ENCODE measurements at places on chromosomes 5 and 9. TPM values are rescaled to one million over a fixed set of nuclear protein-coding genes. Genes with fewer than 3 reads are reported as not detected.

IL7R gene
- total RNA-seq: 41.7 TPM

SLC6A19 gene
- total RNA-seq: not detected

ZNF474 gene
- total RNA-seq: 0.11 TPM

FBXW2 gene
- total RNA-seq: 61.9 TPM

RABEPK gene
- total RNA-seq: 34.4 TPM

GRCh38 chr5:42547141-42547540 is 123.9 kb downstream of the GHR start:
- no peak overlapping the region for H3K27ac ChIP-seq
- no peaks in the 10 kb centered on the region for H3K4me1 ChIP-seq
- no peaks in the 10 kb centered on the region for H3K27me3 ChIP-seq
- no peak for DNase-seq
- no peak overlapping the region for H3K4me3 ChIP-seq
- no peaks in the 10 kb centered on the region for H3K36me3 ChIP-seq

- H3K27ac ChIP-seq: no peak overlapping the region
- no peak overlapping the region for H3K4me3 ChIP-seq
- DNase-seq: no peak
- H3K4me1 ChIP-seq: no peaks in the 10 kb centered on the region
- H3K36me3 ChIP-seq: peaks cover 23% of the 10 kb centered on the region
Observed at GRCh38 chr5:128349044-128349858, 188.8 kb downstream of the FBN2 start.

DNA sequence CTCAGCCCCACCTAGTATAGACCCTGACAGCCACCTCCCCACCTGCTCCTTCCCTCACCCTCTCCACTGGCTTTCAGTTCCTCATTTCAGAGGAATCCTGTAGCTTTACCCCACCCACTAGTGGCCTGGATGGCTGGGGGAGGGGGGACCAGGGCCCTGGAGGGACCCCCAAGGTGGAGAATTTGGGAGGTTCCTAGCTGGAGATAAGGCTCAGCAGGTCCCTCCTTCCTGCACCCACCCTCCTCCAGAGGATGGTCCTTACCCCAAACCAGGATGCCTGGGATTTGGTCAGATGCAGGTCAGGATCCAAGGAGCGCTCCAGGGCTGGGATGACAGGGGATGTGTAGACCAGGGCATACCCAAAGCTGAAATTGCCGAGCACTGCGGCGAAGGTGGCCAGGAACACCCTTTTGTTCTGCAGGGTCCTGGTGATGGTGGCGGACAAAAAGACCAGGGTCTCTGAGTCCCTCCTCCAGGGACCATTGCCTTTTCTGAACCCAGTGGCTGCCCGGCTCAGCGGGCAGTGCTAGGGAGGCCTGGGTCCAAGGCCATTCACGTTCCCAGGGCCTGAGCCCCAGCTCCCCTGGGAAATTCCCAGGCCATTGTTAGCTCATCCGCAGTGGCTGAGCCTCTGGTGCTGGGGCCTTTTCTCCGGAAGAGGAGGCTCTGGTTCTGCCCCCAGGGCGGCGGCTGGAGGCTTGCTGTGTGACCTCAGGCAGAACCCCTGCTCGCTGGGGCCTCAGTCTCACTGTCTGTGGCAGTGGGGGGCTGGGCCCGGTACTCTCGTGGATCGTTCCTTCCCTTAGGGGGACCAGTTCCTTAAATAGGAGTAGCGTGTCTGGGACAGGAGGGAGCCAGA is 678 bp downstream of the SLC2A6 start:
- H3K4me1 ChIP-seq: no peaks in the 10 kb centered on the region
- peak; percentile 6 for DNase-seq
- peak overlapping the region; percentile 80 for H3K4me3 ChIP-seq

- H3K4me1 ChIP-seq: peaks cover 8% of the 10 kb centered on the region
- H3K4me3 ChIP-seq: no peak overlapping the region
- no peak for DNase-seq
- no peaks in the 10 kb centered on the region for H3K36me3 ChIP-seq
- no peaks in the 10 kb centered on the region for H3K27me3 ChIP-seq
- no peak overlapping the region for H3K27ac ChIP-seq
Observed at GRCh38 chr9:127642082-127642740, 30.1 kb downstream of the STXBP1 start.

GRCh38 chr5:78544561-78545201 is 103.9 kb downstream of the LHFPL2 start:
- H3K4me3 ChIP-seq: peak overlapping the region; percentile 10
- H3K27me3 ChIP-seq: no peaks in the 10 kb centered on the region
- peak overlapping the region; percentile 66 for H3K27ac ChIP-seq
- no peaks in the 10 kb centered on the region for H3K36me3 ChIP-seq
- H3K4me1 ChIP-seq: peaks cover 53% of the 10 kb centered on the region

GRCh38 chr5:5373351-5373989 is 49.0 kb upstream of the ICE1 start:
- DNase-seq: no peak
- peaks cover 4% of the 10 kb centered on the region for H3K27me3 ChIP-seq
- peaks cover 5% of the 10 kb centered on the region for H3K36me3 ChIP-seq

DNA sequence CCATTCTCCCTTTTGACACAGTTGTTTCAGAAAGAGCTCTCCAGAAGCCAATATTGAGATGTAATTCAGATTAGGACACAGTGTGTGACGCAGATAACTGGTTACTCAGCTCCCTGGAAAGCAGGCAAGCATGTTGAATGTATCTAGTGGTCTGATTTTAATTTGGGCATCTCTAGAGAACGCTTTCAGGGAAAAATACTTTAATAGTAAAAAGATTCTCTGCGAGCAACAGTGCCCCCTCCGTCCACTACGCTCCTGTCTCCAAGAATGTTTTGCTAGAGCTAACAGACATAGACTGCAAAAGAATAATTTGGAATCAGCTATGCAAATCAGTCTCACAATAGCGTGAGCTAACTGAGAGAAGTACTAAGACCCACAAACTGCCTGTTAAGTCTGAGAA is 23.3 kb downstream of the CFAP90 start:
- no peak for DNase-seq
- no peaks in the 10 kb centered on the region for H3K36me3 ChIP-seq
- H3K27ac ChIP-seq: no peak overlapping the region
- no peaks in the 10 kb centered on the region for H3K4me1 ChIP-seq
- H3K27me3 ChIP-seq: peaks cover 18% of the 10 kb centered on the region

DNA sequence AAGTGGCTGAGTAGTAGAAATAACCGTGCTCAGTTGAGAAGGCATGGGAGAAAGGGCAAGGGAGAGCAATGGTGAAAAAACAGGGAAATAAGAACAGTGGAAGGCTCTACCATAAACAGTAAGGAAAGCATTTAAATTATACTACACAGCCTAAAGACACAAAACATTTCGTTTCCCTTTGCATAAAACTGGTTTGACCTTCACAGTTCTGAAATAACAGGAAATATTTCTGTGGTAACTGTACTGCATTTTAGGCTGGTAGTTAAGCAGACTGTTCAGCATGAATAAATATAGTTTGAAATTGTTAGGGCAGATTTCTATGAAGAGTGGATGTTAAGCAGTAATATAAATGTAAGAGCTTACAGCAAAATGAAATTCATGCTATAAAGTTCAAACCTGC is 147.5 kb downstream of the CSNK1G3 start:
- no peaks in the 10 kb centered on the region for H3K36me3 ChIP-seq
- H3K27ac ChIP-seq: no peak overlapping the region
- peak overlapping the region; percentile 6 for H3K4me3 ChIP-seq
- peaks cover 21% of the 10 kb centered on the region for H3K4me1 ChIP-seq
- DNase-seq: peak; percentile 34
- H3K27me3 ChIP-seq: peaks cover 2% of the 10 kb centered on the region

- no peaks in the 10 kb centered on the region for H3K27me3 ChIP-seq
- H3K4me3 ChIP-seq: no peak overlapping the region
- no peaks in the 10 kb centered on the region for H3K36me3 ChIP-seq
- H3K4me1 ChIP-seq: no peaks in the 10 kb centered on the region
Observed at GRCh38 chr5:93902288-93902687, 160.9 kb upstream of the POU5F2 start.

DNA sequence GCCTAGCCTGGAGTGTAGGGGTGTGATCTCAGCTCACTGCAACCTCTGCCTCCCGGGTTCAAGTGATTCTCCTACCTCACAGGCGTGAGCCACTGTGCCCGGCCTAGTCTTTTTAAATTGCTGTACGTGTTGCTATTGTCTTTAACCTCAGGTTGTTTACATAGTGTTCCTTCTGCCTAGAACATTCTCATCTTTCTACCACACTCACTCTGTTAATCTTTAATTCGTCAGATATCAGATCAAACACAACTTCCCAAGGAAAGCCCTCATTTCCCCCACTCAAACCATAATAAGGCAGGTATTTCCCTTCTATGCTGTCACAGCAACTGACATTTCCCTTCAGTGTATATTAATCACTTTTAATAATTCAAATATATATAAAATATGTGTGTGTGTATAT is 1310.0 kb upstream of the C9orf72 start:
- no peak overlapping the region for H3K4me3 ChIP-seq
- no peaks in the 10 kb centered on the region for H3K36me3 ChIP-seq
- peaks cover 1% of the 10 kb centered on the region for H3K27me3 ChIP-seq
- DNase-seq: no peak

DNA sequence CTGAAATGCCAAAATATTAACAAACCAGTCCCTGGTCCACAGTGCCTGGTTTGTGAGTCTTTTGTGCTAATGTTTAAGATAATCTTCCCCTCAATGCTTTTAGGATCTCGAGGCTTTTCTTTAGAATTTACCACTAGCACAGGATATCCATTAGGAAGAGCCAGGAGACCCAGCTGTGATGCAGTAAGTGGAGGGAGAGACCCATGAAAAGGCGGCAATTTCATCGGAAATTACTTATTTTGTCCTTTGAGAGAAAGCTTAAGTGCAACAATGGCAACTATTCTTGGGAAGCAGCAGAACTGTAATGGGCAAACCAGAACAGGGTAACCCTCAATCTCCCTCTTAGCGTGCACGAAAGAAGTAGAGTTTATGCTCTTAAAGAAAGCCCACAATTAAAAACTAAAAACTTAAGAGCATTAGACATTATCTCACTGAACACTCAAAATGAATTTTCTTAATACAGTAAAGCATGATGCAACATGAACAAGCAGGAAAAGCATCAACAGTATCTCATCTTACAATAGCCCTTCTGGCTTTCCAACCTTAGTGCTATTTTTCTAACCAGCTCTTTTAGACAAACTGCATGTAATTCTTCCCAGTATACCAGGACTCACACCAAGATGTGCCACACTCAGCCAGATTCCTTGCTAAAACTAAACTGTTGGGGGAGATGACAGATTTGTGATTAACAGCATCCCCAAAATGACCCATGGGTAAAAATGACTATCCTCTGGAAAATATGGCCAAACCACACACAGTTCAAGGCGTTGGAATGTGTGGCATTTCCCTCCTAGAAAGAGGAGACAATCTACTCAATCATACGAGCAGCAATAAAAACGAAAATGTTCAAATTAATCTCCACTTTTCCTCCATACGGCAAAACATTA is 36.4 kb downstream of the PWWP2A start:
- peaks cover 38% of the 10 kb centered on the region for H3K4me1 ChIP-seq
- peak overlapping the region; percentile 68 for H3K4me3 ChIP-seq
- peak overlapping the region; percentile 53 for H3K27ac ChIP-seq
- H3K27me3 ChIP-seq: no peaks in the 10 kb centered on the region
